A549 treated with CpdA at 1 μM for 4 hours (cell line): ENCODE measurements at places on chromosomes 3 and 15. TPM values are rescaled to one million over a fixed set of nuclear protein-coding genes. Genes with fewer than 3 reads are reported as not detected.

ONECUT1 gene
- total RNA-seq: 0.16 to 0.32 TPM (median 0.17 TPM) in 5 replicates

P2RY1 gene
- total RNA-seq: 0.36 to 0.41 TPM (median 0.37 TPM) in 5 replicates

WNT5A gene
- 0.44 to 0.89 TPM (median 0.74 TPM) in 5 replicates for total RNA-seq

PCLAF gene
- 155 to 299 TPM (median 157 TPM) in 5 replicates for total RNA-seq

HHLA2 gene
- 0.03 to 0.12 TPM in 2 of 5 replicates, not detected in the others for total RNA-seq

MYZAP gene
- total RNA-seq: 0.50 to 0.99 TPM (median 0.80 TPM) in 5 replicates

CKMT1A gene
- 1.2 to 3.3 TPM (median 2.4 TPM) in 5 replicates for total RNA-seq

WDR93 gene
- total RNA-seq: 0.06 to 0.28 TPM (median 0.21 TPM) in 4 of 5 replicates, not detected in the other

MIX23 gene
- total RNA-seq: 50.2 to 74.6 TPM (median 53.1 TPM) in 5 replicates

RAB6B gene
- 0.76 to 2.4 TPM (median 2.3 TPM) in 5 replicates for total RNA-seq

COL6A5 gene
- not detected in 5 replicates for total RNA-seq

ATP13A5 gene
- total RNA-seq: not detected in 5 replicates

FETUB gene
- 0.05 to 0.13 TPM in 2 of 5 replicates, not detected in the others for total RNA-seq

GOLGA8S gene
- 0.10 to 0.20 TPM (median 0.15 TPM) in 5 replicates for total RNA-seq

ARF4 gene
- 157 to 182 TPM (median 165 TPM) in 5 replicates for total RNA-seq

C3orf80 gene
- total RNA-seq: 1.9 to 2.3 TPM (median 2.1 TPM) in 5 replicates

VILL gene
- 0.07 to 1.0 TPM (median 0.22 TPM) in 4 of 5 replicates, not detected in the other for total RNA-seq

COX5A gene
- total RNA-seq: 459 to 606 TPM (median 556 TPM) in 5 replicates

DZIP3 gene
- total RNA-seq: 4.4 to 5.0 TPM (median 4.6 TPM) in 5 replicates

CIAO2A gene
- 112 to 196 TPM (median 121 TPM) in 5 replicates for total RNA-seq

PLCH1 gene
- total RNA-seq: 1.1 to 1.5 TPM (median 1.1 TPM) in 5 replicates

CPLX3 gene
- not detected in 5 replicates for total RNA-seq

C2CD4A gene
- total RNA-seq: 0.02 to 0.05 TPM (median 0.04 TPM) in 4 of 5 replicates, not detected in the other

HRG gene
- 0.02 TPM in 1 of 5 replicates, not detected in the others for total RNA-seq

GOLGA6A gene
- total RNA-seq: 0.07 to 0.14 TPM (median 0.11 TPM) in 4 of 5 replicates, not detected in the other

GRAMD1C gene
- total RNA-seq: 0.33 to 1.0 TPM (median 0.59 TPM) in 5 replicates

VWA5B2 gene
- 0.34 to 0.93 TPM (median 0.38 TPM) in 5 replicates for total RNA-seq

ISL2 gene
- total RNA-seq: 2.4 to 5.1 TPM (median 4.5 TPM) in 5 replicates

SHC4 gene
- total RNA-seq: 0.66 to 1.6 TPM (median 0.85 TPM) in 5 replicates

SYNPR gene
- not detected in 5 replicates for total RNA-seq

FEZF2 gene
- total RNA-seq: not detected in 5 replicates

PP2D1 gene
- total RNA-seq: not detected in 5 replicates

SLC30A4 gene
- total RNA-seq: 1.1 to 1.7 TPM (median 1.6 TPM) in 5 replicates

CCR3 gene
- total RNA-seq: not detected in 5 replicates

ZNF501 gene
- total RNA-seq: not detected in 5 replicates

ACSBG1 gene
- total RNA-seq: 0.21 to 0.41 TPM (median 0.31 TPM) in 5 replicates

MEIS2 gene
- total RNA-seq: 7.6 to 10.3 TPM (median 9.2 TPM) in 5 replicates

MUSTN1 gene
- 0.52 TPM in 1 of 5 replicates, not detected in the others for total RNA-seq

ZNF717 gene
- 2.5 to 3.9 TPM (median 3.0 TPM) in 5 replicates for total RNA-seq

MRPL47 gene
- 35.7 to 46.6 TPM (median 39.1 TPM) in 5 replicates for total RNA-seq

ARPP19 gene
- total RNA-seq: 90.7 to 115 TPM (median 103 TPM) in 5 replicates

CNTN3 gene
- total RNA-seq: not detected in 5 replicates

NAA80 gene
- 5.1 to 7.7 TPM (median 6.0 TPM) in 5 replicates for total RNA-seq

NLGN1 gene
- total RNA-seq: not detected in 5 replicates

ECE2 gene
- not detected in 5 replicates for total RNA-seq

ITIH1 gene
- total RNA-seq: not detected in 5 replicates
